ENCODE measurements at places on chromosomes 2 and 18.

- DNase-seq, result no peak
Measured at GRCh38 chr2:188845692-188846091, 128.5 kb upstream of the COL3A1 start.

DNA sequence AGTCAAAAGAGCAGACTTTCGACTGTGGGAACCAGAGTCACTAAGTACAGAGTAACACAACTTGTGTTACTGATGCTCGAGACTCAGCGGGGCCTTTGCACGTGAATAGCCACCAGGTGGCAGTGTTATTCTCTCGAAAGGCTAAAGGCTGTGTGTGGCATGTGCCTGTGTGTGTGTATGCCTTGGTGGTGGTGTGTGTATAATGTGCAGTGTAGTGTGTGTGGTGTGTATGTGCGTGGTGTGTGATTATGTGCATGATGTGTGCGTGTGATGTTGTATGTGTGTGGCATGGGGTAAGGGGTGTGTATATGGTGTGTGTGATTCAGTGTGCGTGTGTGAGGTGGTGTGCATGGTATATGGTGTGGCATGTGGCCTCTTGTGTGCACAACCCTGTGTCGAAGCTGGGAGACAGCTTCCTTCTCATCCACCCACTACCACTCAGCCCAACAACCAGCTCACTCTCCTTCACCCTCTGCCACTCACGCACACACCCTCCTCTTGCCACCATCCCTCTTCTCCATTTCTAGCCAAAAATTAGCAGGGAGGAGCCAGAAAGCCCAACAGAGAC, 83.0 kb upstream of the ZNF532 start:
- DNase-seq, result peak; percentile 63

DNA sequence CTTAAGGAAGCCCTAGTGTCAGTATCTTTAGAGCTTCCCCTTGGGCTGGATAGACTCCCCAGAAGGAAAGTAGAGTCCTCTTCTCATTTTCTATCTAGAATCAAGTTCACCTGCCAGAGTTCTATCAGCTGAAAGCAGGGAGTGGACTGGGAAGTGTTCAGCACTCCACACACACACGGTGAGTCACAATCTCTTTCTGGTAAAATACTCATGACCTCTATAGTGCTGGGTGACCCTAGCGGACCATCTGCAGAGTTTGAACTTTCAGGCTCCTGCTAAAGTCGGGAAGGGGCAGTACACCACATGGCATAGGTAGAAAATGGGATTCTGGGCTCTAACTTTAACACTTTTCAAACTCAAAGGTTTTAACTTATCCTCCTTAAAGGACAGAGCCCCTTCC, 43.3 kb downstream of the SAP130 start:
- DNase-seq, result no peak

GRCh38 chr2:111896024-111896423, 2.4 kb upstream of the MERTK start:
- no peak for DNase-seq

GRCh38 chr2:118350621-118351020, 262.4 kb downstream of the INSIG2 start:
- DNase-seq, result no peak

DNA sequence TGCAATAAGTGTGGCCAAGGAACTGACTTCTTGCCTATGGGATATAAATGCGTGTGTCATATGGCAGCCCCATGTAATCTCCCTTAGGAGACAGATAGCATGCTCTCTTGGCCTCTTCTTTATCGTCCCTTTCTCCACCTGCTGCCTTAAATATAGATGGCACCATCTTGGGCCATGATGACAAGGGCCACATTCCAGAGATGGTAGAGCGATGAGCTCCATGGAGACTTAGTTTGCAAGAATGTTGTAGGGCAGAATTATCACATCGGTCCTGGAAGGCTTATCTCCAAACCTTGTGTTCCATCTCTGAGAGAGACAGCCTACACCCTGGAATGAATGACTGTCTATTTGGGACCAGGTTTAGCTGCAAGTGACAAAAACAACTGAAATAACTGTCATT, 536.7 kb downstream of the TNS1 start:
- DNase-seq, result no peak

- DNase-seq, result no peak
Measured at GRCh38 chr2:28915939-28916338, 21.5 kb downstream of the WDR43 start.

- no peak for DNase-seq
Measured at GRCh38 chr2:201432038-201432620, 19.1 kb downstream of the TRAK2 start.

DNA sequence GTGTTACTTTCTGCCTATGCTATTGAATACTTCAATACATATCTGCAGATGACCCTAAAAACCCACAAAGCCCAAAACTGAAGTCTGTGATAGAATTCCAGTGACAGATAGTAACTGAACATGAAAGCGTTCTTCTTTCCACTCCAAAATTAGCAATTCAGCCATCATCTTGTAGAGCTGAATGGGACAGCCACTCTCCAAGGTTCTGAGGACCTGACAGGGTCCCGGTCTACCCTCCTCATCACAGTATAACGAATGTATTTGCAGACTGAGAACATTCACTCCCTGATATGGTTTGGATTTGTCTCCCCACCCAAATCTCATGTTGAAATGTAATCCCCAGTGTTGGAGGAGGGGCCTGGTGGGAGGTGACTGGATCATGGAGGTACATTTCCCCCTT, 189.5 kb downstream of the MTCL1 start:
- no peak for DNase-seq

DNA sequence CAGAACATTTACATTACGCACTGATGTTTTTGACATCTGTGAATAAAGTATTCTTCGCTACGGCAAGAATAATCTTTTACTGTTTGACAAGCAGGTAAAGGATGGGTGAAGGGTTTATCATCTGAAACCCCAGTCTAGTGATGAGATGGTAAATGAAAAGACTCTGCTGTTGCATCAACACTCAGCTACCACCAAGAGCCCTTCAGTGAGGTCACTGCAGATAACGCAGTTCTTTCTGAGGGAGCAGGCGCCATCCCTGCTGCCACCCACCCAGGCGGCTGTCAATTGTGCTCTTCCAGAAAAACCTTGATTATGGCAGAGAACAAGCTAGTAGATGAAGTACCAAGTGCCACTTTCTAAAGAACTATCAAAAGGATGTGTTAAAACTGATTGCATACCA, 58.7 kb downstream of the ABCG8 start:
- no peak for DNase-seq

DNA sequence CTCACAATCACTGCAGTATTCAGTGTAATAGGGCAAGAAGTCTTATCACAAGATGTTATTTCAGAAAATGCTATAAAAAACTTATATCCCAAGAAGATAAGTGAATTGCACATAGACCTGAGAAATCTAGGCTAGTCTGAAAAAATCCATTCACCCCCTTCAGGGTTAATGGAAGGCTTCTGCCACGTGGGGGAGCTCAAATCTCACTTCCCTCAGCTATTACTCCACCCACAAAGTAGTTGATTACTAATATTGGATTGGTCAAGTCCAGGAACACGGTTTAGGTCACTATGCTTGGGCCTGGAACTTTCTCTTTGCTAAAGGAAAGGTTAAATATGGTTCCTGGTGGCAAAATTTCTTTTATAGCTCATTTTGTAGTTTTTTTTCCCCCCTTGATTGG, 51.2 kb upstream of the ADAM23 start:
- DNase-seq, result no peak

DNA sequence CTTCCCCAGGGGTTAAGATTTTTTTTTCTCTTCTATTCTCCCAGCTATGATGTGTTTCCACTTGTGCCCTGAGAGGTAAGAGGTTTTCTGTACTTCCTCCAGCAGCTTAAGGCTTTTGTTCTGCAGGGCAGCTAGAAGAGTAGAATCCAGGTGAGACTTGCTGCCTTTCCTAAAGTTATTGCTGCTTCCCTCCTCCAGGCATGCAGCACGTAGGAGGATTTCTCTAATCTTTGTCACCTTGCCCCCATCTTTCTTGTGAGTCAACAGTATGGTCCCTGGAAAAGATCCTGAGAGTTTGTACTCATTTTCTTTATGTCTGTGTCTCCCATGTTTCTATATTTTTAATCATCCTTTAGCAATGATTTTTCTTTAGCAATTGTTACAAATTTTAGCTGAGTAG, 462.2 kb downstream of the SETBP1 start:
- DNase-seq, result no peak

- DNase-seq, result no peak
Measured at GRCh38 chr2:147086715-147087114, 758.1 kb upstream of the ACVR2A start.

DNA sequence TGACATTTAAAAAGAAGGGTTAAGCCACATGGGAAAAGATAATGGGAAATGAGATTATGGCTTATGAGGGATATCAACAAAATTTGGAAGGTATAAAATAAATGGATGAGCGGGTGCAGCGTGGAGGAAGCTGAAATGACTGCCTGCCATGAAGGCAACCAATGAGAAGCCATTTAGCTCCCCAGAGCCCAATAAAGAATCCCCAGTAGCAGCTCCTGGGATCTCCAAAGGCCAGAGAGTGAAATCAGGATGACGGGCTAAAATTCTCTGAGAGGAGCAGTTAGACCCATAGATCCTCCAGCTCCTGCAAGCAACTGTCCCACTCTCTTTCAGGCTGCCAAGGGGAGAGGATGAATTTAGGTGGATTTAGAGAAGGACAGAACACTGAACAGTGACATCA, 12.9 kb upstream of the MAPRE3 start:
- no peak for DNase-seq

DNA sequence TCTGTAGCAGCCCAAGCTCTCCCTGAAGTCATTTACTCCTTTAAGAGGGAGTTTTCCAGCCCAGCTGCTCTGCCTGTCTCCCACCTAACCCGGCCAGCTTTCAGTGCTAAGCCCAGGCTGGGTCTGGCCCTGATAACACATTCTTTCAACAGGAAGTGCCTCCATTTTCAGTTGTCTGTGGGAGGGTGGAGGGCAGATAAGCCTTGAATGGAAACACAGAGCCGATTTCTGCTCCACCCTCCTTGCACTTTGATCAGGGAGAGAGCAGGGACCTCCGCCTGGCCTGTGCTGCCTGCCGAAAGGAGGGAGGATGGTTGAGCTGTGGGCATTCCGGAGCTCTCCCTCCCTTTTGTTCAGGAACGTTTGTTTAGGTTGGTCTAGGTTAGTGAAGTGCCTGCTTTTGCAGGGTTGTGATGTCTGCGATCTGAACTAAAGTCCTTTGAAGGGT, 24.8 kb downstream of the GATA6 start:
- no peak for DNase-seq

GRCh38 chr2:43127208-43127940, 99.0 kb downstream of the ZFP36L2 start:
- peak; percentile 93 for DNase-seq

DNA sequence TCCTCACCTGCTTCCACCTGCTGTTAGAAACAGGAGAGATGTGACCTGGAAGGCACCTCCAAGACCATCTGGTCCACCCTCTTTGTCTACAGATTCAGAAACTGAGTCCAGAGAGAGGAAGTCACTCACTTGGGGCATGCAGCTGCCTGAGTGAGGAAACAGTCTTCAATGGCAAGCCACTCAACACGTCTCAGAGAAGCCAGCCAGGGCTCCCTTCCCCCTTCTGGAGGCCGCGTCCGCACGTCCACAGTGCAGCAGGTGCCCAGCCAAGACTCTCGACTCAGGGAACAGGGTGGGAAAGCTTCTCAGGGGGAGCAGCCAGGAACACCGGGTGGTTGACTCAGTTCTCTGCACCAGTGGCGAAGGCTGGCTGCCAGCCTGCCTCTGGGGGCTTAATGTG, 201.7 kb downstream of the BCL11A start:
- DNase-seq, result no peak

Measured in stimulated activated CD4-positive, alpha-beta T cell treated with anti-CD3 and anti-CD28 coated beads, Interleukin-4, amount 100 ng/mL, for 1 hour (primary cell).